ENCODE measurements at places on chromosomes 2 and 18. TPM values are rescaled to one million over a fixed set of nuclear protein-coding genes. Genes with fewer than 3 reads are reported as not detected.

Gene IL1RL1
- 0.46 TPM for polyA plus RNA-seq

Gene ASIC4
- 0.12 TPM for polyA plus RNA-seq

Gene ST8SIA5
- 0.86 TPM for polyA plus RNA-seq

Gene EDAR
- polyA plus RNA-seq = 2.5 TPM

Gene ERFE
- 6.0 TPM for polyA plus RNA-seq

Gene ELOA2
- polyA plus RNA-seq = 0.16 TPM

Gene POMC
- polyA plus RNA-seq = 8.0 TPM

Gene LHCGR
- polyA plus RNA-seq = 0.64 TPM

Gene IL1R1
- polyA plus RNA-seq = 24.9 TPM

Gene ASB3
- 30.1 TPM for polyA plus RNA-seq

Gene ANO7
- 2.1 TPM for polyA plus RNA-seq

Gene ALPP
- not detected for polyA plus RNA-seq

Gene ST8SIA3
- polyA plus RNA-seq = not detected

Gene MLPH
- polyA plus RNA-seq = 5.8 TPM

Gene CD207
- polyA plus RNA-seq = not detected

Gene GAREM1
- 29.3 TPM for polyA plus RNA-seq

Gene DSG4
- polyA plus RNA-seq = not detected

Gene COBLL1
- polyA plus RNA-seq = 119 TPM

Gene GREB1L
- polyA plus RNA-seq = 1.7 TPM

Gene C2orf15
- polyA plus RNA-seq = 9.6 TPM

Gene RPRD1A
- 61.2 TPM for polyA plus RNA-seq

Gene SLC30A3
- polyA plus RNA-seq = 13.2 TPM

Gene CPLX4
- polyA plus RNA-seq = 0.22 TPM

Gene RBM44
- polyA plus RNA-seq = 0.53 TPM

Gene NPC1
- 26.1 TPM for polyA plus RNA-seq

Gene ANKRD53
- 0.84 TPM for polyA plus RNA-seq

Gene BOLL
- polyA plus RNA-seq = not detected

Gene CCDC195
- polyA plus RNA-seq = not detected

Gene CPS1
- 2.5 TPM for polyA plus RNA-seq

Gene ACKR3
- 56.8 TPM for polyA plus RNA-seq

Gene SCN2A
- polyA plus RNA-seq = 3.2 TPM

Gene STPG4
- 0.30 TPM for polyA plus RNA-seq

Gene ASB18
- not detected for polyA plus RNA-seq

Gene ICOS
- polyA plus RNA-seq = 0.06 TPM

Gene MYO3B
- polyA plus RNA-seq = 6.7 TPM

Gene CDH19
- 0.39 TPM for polyA plus RNA-seq

Gene CELF4
- 2.2 TPM for polyA plus RNA-seq

Gene FOXI3
- 0.21 TPM for polyA plus RNA-seq

Gene DRC1
- polyA plus RNA-seq = 1.8 TPM

Gene CYP27A1
- polyA plus RNA-seq = 48.3 TPM

Gene CCL20
- polyA plus RNA-seq = not detected

Gene FAM237A
- not detected for polyA plus RNA-seq
